ENCODE measurements at places on chromosomes 12 and 14.

DNA sequence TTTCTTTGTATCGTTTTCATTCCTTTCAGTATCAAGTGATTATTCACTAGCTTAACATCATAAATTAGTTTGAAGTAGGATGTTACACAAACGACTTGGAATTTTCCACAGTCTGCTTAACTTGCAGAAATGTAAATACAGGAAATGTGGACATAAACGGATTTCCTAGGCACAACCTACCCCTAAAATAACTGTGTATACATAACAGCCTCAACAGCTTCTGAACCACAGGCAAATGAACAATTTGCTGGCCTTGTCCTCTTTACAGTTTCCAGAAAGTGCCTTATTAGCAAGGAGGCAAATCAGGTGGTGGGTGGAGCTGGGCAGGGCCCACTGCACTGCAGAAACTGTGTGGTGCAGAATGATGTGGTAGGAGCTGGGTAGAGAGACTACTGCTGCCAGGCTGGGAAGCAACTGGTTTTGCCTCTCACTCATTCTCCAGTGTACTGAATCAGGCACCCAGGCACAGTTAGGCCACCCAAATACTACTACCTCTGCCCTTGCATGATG, 14.1 kb downstream of the DRAM1 start:
- DNase-seq: no peak

DNA sequence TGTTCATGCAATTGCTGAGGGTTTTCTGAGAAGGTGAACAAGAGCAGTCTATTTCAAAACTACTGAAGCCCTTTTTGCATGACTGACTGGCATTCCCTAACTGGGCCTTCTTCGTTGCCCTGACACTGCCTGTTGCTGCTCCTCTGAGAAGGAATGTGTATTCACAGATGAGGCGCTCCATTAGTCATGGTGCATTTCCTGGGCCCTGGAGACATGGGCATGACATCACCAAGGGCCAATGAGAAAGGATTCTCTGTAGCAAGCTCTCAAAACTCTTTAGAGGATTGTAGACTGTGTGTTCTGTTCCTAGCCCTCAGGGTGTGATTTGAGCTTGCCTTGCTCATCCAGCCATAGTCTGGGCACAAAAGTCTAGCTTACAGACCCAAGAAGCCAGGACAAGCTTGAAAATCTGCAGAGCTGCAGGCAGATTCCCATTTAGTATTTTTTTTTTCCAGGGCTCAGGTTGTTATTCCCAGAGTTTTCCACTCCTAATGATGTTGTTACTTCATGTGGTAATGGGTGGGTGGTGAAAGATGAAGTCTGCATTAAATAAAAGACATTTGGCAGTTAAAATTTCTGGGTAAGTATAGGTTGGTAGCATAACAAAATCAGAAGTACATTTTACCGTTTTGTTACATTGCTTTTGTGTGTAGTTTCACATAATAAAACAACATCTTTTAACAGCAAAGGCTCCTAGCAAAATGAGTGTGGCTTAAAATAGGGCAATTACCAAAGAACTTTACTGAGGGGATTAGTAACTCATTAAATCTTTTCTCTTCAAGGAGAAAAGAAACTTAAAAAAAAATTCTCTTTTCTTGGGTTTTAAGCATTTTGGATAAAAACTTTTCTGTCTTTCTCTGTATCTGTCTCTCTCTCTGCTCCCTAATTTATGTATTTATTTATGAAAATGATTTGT, 318.4 kb downstream of the RAD51B start:
- no peak for DNase-seq

DNA sequence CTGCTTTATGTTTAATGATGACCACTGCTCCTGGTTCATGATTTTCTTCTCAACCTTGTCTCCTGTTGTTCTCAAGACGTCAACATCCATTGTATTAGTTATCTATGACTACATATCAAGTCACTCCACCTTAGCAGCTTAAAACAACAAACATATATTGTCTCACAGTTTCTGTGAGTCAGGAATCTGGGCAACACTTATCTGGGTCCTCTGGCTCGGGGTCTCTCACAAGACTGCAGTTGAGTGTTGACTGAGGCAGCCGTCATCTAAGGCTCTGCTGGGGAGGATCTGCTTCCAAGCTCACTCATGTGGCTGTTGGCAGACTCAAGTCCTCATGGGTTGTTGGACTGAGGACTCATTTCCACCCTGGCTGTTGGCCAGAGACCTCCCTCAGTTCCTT, 27.3 kb upstream of the FRS2 start:
- no peak for DNase-seq

DNA sequence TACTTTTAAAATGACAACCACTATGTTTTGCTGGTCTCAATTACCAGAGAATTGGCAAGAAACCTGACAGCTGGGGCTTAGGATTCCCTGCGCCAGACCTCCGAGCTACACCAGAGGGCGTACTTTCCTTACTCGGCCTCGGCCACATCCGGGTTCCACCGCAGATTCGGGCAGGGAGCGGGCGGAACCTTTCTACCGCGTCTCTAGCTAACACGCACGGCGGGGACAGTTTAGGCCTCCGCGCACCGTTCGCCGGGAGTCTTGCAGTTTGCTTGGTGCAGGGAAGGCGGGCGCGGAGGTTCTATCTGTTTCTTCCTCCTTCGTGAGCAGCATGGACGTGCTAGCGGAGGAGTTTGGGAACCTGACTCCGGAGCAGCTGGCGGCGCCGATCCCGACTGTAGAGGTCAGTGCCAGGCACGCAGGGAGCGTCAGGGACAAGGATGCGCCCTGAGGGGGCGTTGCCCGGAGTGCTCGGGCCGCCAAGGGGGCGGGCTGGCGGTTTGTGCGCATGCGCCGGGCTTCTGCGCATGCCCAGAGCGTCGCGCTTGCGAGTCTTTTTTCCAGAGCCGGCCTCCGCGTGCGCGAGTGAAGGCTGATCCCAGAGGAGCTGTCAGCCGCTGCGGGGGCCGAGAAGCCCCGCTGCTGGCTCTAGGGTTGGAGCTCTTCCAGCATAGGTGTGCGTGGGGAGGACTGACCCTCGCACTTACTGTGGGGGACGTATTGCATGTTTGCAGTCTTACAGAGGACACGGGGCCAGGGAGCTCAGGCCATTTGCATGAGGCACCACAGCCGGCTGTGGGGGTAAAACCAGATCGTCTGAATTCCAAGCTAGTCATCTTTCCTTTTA, at the start of gene POLR3B:
Gene POLR3B, plus strand, starts transcription at position 200 of the 847 bp plus-strand sequence. Its CDS starts 132 bp downstream, at position 332.
- DNase-seq: peak; percentile 95

DNA sequence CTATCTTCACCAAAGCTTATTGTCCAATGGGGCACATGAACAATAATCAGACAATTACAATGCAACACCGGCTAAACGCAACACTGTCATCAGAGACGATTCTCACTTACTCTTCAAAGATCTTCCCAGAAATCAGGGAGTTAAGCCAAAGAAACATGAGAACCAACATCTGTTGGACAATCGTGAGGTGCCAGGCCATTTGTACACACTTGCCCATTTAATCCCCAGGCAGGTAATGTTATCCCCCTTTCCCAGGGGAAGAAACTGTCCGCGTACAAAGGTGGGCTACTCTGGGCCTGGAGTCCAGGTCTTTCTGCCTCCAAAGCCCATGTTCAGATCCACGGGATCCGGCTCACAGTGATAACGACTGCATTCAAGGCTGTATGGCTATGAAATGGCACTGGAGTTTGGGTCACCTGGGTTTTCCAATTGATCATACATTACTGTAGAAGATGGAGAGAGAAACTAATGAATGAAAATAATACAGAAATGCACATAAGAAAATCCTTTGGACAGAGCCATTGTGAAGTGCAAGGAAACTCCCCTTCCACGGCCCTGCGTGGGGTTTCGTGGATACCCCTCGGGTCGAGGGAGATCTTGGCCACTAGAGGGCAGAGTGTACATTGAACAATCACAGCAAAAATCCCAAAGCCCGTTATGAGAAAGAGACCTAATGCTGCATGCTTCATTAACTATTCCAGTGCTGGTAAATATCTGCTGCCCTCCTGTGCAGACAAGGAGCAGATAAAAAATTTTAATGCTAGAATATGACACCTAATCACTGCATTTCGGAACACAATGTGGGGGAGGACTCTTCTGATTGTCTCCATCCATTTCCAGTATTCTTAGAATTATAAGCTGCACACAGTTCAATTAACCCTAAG, 111.4 kb downstream of the EGLN3 start:
- DNase-seq: peak; percentile 53

DNA sequence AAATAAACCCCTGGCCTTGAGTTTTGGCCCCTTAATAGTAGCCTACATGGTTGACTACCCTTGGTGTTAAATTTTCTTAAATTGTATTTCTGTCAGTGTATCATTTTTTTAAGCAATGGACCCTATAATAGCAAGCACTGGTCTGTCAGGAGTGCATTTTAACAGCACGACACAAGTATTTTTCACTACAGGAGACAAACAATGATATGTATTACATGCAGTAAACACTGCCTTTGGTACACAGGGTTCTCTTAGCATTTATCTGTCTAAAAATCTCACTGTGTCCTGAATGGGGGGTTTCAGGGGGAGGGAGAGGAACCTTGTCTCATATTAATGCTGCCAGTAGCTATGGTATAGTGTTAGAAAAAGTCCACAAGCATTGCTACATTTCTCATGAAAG, 18.4 kb downstream of the LMO3 start:
- no peak for DNase-seq

DNA sequence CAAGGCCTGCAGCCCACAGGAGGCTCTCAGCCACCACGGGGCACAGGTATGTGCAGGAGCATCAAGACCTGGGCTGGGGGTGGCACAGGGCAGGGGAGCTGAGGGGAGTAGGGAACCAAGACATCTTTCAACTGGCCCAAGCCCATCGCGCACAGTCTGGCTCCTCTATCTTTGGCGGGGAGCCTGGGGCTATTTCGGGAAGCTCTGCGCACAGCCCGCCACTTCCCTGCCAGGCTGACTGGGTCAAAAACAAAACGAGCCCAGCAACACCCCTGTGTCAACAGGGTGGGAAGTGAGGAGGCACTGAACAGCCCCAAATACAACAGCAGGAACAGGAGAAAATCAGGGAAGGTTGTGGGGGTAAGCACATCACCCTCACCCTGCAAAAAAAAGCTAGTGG, 83.9 kb downstream of the ARL6IP4 start:
- DNase-seq: no peak

- no peak for DNase-seq
Measured at GRCh38 chr14:69260861-69261564, 1.1 kb downstream of the GALNT16 start.

DNA sequence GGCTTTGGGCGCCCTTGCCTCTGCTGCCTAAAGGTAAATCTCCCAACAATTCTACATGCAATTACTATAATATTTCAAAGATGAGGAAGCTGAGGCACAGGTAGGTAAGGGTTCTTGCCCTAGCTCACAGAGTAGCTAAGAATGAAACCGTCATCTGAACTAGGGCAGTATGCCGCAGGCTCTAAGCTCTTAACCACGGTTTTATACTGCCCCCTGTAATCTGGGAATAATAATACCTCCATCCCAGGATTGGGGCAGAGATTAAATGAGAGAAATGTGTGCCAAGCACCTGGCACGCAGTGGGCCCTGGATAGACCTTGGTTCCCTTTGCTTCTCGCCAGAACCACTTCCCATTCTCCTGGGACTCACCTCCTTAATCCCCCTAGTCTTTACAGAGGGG, 1.5 kb upstream of the HRK start:
- no peak for DNase-seq

DNA sequence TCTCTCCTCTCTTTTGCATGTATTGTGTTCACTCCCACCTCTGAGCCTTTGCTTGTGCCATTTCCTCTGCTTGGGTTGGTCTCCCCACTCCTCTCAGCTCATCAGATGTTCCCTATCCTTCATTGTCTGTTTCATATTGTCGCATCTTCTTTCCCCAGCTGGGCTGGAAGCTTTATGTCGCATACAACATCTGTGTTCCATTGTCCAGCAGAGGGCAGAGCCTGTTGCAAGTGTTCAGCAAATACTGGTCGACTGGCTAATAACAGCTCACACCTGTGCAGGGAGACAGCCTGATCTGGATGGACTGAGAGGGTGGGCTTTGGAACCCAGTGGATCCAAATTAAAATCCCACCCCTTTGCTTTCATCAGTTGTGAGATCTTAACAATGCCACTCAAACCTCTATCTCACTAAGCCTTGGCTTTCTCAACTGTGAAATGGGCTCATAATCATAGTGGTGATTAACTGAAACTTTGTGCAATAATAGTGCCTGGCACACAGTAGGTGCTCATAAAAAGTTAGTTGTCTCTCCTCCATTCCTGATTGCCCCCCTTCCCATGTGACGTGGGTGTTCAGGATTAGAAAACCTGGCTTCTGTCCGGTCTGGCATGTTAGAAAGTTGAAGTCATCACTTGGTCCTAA, 75.8 kb downstream of the RIN3 start:
- no peak for DNase-seq

DNA sequence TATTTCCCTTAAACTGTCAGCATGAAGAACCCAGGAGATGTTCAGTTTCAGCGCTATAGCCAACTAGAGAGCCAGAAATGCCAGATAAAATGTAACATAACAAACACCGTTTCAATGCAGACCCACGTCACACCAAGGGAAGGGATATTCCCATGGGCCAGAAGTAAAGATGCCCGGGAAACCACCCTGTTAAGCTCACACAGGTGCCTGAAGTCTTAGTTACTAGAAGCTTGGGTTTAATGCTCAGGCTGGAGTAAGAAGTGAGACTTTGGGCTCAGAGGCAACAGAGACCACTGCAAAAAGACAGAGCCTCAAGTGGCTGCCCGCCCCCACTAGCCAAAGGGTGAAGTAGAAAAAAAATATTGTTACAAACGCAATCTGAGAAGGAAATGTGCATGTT, 52.3 kb downstream of the SYNE3 start:
- no peak for DNase-seq

GRCh38 chr12:25935355-25936144, 22.9 kb upstream of the RASSF8 start:
- DNase-seq: no peak

- no peak for DNase-seq
Measured at GRCh38 chr14:92986254-92987147, 63.6 kb downstream of the CHGA start.

DNA sequence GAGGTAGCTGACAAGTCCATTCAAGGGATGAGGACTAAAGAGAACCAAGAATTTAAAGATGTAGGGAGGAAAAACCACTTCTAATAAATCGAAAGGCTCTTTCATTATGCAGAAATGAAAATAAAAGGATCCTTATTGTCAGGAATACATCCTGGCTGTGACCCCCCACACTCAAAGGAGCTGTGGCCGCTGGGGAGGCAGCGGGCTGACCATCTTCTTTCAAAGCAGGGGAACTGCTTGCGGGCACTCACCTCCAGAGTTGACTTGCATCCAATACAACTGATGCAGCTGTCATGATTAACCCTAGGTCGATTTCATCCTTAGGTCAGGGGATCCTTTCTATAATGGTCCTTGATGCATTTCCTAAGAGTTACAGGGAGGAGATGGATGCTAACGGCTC, 35.3 kb downstream of the TRAFD1 start:
- no peak for DNase-seq

GRCh38 chr14:61253064-61253738, 27.9 kb downstream of the TMEM30B start:
- no peak for DNase-seq

DNA sequence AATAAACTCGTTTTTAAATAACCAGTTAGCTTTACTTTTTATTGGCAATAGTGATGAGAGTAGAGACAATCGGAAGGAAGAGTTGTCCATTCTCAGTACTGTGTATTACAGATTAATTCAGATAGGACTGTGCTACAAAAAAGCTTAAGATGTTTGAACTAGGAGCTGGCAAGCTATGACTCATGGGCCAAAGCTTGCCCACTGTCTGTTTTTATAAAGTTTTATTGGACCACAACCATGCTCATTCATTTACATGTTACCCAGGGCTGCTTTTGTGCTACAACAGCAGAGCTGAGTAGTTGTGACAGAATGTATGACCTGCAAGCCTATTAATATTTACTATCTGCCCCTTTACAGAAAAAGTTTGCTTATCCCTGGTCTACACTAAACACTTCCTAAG, 19.4 kb downstream of the GNS start:
- no peak for DNase-seq

Data from CD4-positive, alpha-beta T cell treated with Interleukin-6 at 100 ng/mL for 8 hours (primary cell).